ENCODE measurements at places on chromosomes 11 and 22.
A peak's percentile ranks its signal among the peaks of the same experiment; 100 is the strongest.

DNA sequence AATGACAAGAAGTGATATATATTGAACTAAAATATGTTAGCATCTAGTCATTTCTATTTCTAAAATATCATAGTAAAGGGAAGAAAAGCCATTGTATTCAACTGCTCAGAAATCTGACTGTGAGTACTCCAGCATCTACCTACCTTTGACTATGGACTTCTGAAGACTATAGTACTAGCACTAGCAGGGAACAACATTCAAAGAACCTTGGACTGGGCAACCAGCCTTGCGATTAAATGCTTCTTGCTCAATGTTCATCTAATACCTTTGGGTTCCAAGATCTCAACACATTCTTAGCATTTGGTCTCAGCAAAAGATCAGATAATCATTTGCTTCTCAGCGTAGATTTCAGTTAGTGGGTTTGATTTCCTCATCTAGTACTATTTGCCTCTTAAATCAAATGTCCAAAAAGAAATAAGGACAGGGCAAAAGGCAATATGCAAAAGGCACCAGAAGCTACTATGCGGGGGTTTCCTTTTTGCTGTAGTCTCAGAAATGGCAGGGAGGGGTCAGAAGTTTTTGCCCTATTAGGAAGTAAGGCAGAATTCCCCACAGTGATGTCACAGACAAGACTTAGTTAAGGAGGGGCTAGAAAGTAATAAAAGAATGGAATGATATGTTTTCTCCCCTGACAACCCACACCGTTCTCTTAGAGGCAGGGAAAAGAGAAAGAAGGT, 80.6 kb downstream of the GAB2 start:
- no peak for DNase-seq

GRCh38 chr11:82896183-82896582, 4.0 kb downstream of the PRCP start:
- DNase-seq = no peak

DNA sequence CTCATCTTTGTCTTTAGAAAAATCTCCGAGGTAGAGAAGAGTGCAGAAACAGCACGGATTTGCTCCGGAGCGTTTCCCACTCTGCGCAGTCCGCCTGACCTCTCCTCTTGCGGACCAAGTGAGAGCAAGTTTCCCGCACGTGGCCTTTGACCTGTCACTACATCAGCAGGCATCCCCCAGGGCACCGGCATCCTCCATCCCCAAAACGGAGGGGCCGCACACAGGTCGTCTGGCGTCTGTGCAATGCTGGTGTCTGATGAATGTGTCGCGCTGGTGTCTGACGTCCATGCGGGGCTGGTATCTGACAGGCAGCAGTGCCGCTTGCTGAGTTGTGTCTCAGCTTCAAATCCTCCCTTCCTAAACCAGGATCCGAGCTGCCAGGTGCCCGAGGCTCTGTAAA, 739 bp upstream of the MRGPRE start:
- DNase-seq = no peak

- no peak for DNase-seq
Measured at GRCh38 chr11:94149431-94150017, 20.9 kb downstream of the PANX1 start.

DNA sequence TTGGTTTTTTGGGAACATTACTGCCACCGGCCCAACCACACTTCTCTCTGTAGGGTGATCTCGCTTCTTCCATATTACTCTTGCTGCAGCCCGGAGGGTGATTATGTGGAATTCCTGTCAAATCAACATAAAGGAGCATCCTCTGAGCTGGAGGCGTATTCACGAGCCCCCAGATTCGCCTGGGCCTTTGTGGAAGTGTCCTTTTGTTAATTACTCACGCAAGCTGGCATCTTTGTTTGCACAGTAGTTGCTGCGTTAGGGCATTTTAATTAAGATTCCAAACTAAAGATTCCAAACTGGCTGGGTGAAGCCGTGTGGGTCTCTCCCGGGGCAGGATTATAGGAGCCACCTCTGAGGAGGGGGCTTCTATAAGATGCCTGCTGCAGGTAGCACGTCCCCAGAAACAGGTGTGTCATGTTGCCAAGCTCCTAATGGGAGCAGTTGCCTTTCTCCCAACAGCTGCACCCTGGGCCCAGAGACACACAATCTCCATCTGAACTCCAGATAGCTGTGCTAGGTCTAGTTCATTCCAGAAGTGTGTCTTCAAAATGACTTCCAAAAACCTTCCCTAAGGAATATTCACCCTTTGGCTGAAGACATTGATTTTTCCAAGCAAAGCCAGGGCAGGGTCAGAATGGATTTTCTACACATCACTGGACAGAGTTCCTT, 40.9 kb downstream of the SHISAL1 start:
- no peak for DNase-seq

GRCh38 chr11:23138761-23139160, 278.5 kb upstream of the CCDC179 start:
- DNase-seq = no peak

DNA sequence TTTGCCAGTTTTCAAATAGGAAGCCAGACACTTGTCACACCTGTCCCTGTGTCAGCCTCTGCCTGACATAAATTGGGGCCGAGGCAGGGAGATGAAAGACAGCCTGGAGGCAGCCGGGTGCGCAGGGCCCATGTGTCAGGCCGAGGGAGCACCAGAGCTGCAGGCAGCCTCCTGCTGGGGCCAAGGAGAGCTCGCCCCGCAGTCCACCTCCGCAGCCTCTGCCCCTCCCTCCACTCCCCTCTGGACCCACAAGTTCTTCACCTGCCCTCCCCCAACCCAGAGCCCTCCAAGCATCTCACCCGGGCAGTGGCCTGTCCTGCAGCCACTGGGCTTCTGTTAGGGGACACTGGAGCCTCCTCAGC, 8.8 kb downstream of the RTN4R start:
- DNase-seq = no peak

GRCh38 chr11:1838426-1839144, at the start of gene TNNI2:
TNNI2 (plus strand) TSS chr11:1838981; CDS start chr11:1839697, 716 bp downstream.
- DNase-seq = no peak

DNA sequence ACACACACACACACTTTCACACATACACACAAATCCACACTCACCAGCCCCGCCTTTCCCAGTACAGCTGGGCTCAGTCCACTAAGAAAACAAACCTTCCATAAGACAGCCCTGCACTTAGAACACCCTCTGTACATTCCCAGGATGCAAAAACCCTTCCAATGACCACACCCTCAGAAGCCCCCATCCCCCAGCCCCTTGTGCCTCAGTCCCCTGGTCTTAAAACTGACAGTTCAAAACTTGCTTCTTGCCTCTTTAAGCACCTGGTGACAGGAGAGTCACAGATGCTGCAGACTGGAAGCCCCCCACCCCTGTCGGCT, 23.0 kb downstream of the APLNR start:
- DNase-seq = no peak

DNA sequence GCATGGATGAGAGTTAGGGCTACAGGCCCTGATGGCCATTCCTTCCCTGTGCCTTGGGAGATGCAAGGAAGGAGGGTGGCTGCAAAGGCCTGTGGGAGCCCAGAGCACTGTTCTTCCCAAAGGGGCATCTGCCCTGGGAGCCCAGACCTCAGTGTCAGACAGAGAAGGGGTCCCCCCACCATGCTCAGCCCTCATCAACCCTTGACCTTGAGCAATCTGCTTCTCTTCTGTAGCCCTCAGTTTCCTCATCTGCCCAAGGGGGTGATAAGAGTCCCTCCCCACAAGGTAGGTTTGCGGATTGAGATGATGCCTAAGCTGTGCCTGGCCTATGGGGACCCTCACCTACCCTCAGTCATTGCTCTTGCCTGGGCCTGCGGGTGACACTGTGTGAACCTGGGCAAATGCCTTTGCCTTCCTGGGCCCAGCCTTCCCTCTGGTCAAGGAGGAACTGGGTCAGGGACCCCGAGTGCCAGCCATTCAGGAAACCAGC, 47.5 kb downstream of the IGLL5 start:
- DNase-seq = no peak

DNA sequence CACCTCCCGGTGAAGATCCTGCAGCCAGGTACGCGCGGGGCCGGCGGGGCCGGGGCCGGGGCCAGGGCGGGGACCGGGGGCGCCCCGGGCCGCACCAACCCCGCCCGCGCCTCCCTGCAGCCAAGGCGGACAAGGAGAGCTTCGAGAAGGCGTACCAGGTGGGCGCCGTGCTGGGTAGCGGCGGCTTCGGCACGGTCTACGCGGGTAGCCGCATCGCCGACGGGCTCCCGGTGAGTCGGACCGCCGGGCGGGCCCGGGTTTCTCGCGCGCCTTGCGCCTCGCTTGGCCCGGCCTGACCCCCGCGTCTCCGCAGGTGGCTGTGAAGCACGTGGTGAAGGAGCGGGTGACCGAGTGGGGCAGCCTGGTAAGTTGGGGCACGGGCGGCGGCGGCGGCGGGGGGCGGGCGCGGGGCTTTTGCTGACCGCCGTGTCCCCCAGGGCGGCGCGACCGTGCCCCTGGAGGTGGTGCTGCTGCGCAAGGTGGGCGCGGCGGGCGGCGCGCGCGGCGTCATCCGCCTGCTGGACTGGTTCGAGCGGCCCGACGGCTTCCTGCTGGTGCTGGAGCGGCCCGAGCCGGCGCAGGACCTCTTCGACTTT, 531 bp downstream of the PIM3 start:
- DNase-seq = peak; percentile 63

- DNase-seq = no peak
Measured at GRCh38 chr22:36588285-36588684, 59.3 kb upstream of the EIF3D start.

GRCh38 chr11:75351791-75352587, 528 bp upstream of the ARRB1 start:
- peak; percentile 44 for DNase-seq

DNA sequence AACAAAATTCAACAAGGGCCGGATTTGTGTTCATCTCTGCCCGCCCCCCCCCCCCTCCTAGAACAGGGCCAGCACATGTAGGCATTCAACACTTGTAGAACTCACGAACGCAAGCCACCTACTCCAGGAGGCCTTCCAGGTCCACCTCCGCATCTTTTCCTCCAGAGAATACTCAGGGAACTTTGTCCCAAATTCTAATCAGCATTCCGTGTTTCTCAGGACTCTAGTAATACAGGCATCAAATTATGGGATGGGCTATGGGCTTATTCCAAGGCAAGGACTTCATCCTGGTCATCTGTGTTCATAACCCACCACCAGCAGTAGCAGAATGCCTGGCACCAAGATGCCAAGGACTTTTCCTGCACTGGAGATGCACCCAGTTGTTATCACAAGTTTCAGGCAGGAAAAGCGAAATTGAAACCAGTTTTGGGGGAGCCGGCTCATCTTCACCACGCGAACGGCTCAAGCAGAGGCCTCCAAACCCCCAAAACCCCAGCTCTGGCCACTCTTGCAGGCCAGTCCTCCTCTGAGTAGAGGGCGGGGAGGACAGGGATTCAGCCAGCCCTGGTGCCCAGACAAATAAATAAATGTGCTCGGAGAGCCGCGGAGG, 462 bp downstream of the UBE2L6 start:
- peak; percentile 14 for DNase-seq

DNA sequence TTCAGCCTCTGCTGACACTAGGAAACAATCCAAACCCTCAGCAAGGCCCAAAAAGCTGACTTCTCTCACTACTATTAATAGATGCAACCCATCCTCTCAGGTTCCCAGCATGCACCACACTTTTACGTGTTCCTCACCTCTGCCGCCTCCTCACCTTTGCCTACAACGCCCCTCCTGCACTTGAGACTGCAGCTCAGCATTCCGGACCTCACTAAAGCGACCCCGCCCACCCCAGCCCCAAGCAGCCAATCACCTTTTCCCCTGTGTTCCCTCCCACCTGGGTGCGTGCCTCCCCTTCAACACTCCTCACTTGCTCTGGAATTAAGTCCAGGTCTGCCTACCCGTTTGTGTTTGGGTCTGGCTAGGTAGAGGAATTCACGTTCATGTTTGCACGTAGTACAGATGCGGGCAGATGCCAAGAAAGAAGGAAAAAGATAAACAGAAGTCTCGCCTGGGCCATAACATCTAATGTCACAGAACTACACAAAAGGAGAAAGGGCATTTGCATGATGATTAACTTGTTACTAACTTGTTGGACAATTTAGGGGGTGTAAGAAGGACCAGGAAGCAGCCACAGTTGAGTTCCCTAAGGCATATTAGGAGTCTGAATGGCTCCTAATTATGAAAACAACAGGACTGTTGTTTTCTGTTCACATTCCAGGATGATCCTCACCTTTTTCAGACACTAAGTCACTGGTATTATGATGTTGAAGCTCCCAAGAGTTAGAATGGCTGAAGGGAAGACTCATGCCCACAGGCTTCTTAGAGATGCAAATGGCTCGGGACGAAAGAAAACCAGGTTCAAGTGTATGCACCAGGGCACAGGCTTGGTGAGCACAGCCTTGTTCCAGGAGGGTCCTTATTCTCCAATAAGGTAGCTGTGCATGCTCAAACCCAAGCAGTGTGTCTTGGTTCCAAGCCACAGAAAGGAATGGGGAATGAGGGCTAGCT, 102.2 kb downstream of the MICAL3 start:
- DNase-seq = peak; percentile 71

DNA sequence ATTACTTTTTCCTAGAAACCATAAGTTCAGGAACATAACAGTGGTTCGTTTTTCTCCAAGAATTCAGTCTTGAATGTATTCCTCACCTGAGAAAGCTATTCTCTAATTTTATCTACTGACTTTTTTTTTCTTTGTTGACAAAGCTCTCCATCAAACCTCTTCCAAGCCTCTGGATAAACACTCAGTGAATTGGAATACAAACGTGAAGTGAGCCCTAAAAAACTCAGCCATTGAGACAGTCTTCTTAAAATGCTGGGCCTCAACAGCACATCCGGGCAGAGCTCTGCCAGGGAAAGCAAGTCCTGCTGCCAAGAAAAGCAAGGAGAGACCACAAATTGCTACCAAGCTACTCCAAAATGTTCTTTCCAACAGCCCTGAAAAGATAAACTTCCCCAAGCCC, 7.7 kb upstream of the SLC1A2 start:
- no peak for DNase-seq

- DNase-seq = no peak
Measured at GRCh38 chr11:130403967-130404366, 24.4 kb downstream of the ADAMTS8 start.

DNA sequence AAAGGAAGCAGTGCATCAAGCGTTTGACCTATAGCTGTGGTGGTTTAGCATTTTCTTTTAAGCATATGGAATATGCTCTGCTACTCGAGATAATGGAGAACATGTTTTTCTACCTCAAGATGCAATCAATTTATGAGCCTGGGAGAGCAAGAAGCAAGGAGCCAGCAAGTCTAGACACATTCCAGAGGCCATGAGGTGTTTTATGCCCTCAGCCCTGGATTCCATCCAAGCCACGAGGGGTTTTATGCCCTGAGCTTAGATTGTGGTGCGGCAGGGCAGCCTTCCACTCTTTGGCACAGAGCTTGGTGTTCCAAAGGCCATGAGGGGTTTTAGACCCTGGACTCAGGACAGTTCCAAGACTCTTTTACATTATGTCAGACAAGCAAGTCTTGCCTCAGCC, 11.7 kb upstream of the DNAJB13 start:
- peak; percentile 49 for DNase-seq
